ENCODE measurements at places on chromosomes 12 and 14. TPM values are rescaled to one million over a fixed set of nuclear protein-coding genes. Genes with fewer than 3 reads are reported as not detected.

GRCh38 chr12:69533844-69534243 lies 51.4 kb upstream of the CCT2 start:
- no peak for DNase-seq

DNA sequence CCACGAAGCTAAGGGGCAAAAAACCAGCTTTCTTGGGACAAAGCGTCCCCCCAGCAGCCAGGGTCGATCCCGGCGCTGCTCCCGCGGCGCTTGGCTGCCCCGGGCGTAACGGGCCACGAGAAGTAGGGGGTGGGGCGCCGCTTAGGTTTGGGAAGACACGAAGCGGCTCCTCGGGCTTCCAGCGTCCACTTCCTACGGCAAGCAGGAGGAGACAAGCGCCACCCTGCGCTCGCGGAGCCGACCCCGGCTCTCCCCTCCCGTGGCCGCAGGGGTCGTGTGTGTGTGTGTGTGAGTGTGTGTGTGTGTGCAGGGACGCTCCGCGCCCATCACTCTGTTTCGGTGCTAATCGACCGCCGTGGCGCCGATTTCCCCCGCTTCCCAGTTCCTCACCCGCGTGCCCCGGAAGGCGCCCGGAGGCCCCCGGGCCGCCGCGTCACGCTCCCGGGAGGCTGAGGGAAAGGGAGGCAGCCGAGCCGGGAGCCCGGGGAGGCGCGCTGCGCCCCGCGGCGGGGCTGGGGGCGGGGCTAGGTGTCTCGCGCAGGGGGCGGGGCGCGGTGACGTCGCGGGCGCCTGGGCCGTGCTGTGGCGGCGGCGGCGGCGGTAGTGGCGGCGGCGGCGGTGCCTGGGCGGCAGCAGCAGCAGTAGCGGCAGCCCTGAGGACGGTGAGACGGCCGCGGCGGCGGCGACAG lies at the start of gene ERC1:
ERC1 (plus strand) TSS at position 563 of the 689 bp plus-strand sequence. CDS start 36,681 bp downstream, outside the sequence.
- peak; percentile 89 for DNase-seq

GRCh38 chr12:57456145-57456700 lies 1.1 kb downstream of the INHBE start:
- no peak for DNase-seq

- no peak for DNase-seq
Observed at GRCh38 chr12:77648716-77649115, 182.0 kb upstream of the NAV3 start.

- no peak for DNase-seq
Observed at GRCh38 chr14:79443602-79444001, 767.7 kb downstream of the DIO2 start.

GRCh38 chr14:51059032-51059431 lies 35.9 kb downstream of the TRIM9 start:
- no peak for DNase-seq

DNA sequence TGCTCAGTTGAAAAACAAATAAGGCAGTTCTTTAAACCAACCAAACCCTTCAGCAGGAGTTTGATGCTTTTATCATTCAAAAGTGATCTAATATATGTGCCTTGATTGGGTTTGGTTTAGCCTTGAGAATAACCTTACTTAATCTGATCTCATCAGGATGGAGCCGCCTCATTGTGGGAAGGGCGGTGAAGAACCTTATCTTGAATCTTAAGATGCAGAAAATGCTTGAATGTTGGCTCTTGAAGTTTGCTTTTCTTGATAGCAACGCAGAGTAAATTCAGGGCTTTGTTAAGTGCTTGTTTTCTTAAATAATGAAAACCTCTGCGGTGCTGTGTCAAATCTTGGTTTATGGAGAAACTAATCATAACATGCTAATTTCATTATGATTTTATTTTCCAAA lies 138.2 kb downstream of the MON2 start:
- no peak for DNase-seq

DNA sequence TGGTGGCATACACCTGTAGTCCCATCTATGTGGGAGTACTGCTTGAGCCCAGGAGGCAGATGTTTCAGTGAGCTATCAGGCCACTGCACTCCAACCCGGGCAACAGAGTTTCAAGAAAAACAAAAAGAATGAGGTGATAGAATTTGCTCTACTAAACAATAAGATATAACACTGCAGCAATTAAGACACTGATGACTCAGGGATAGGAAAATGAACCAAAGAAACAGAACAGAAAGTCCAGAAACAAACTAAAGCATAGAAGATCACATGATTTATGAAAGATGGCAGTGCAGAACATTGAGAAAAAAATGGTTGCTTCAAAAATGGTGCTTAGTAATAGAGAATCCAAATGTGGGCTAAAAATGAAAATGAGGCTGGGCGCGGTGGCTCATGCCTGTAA lies 65.2 kb upstream of the AP4S1 start:
- DNase-seq = no peak

GRCh38 chr14:71741241-71741640 lies 191.0 kb upstream of the RGS6 start:
- no peak for DNase-seq

DNA sequence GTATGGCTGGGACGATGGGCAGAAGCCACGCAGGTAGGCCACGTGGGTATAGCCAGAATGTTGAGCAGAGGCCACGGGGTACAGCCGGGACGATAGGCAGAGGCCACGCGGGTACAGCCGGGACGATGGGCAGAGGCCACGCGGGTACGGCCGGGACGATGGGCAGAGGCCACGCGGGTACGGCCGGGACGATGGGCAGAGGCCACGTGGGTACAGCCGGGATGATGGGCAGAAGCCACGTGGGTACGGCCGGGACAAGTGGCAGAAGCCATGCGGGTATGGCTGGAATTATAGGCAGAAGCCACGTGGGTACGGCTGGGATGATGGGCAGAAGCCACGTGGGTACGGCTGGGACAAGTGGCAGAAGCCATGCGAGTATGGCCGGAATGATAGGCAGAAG lies 195.0 kb downstream of the TTC7B start:
- no peak for DNase-seq

GRCh38 chr12:47981496-47982260 lies 18.3 kb downstream of the TMEM106C start:
- DNase-seq = no peak

- DNase-seq = no peak
Observed at GRCh38 chr12:116236148-116236731, 41.3 kb downstream of the MED13L start.

DNA sequence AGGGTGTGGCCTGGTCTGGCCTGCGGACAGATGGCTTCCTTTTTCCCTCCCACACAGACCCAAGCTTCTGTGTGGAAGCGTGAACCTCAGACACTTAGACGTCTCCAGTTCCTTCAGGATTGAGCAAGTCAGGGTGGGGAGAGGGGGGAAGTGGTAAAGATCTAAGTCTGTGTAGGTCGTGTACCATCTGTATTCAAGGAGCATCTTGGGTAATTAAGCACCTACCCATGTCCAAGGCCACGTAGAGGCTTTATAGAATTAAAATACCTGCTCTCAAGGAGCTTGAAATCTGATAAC lies 1.7 kb downstream of the AVIL start:
- DNase-seq = no peak

DNA sequence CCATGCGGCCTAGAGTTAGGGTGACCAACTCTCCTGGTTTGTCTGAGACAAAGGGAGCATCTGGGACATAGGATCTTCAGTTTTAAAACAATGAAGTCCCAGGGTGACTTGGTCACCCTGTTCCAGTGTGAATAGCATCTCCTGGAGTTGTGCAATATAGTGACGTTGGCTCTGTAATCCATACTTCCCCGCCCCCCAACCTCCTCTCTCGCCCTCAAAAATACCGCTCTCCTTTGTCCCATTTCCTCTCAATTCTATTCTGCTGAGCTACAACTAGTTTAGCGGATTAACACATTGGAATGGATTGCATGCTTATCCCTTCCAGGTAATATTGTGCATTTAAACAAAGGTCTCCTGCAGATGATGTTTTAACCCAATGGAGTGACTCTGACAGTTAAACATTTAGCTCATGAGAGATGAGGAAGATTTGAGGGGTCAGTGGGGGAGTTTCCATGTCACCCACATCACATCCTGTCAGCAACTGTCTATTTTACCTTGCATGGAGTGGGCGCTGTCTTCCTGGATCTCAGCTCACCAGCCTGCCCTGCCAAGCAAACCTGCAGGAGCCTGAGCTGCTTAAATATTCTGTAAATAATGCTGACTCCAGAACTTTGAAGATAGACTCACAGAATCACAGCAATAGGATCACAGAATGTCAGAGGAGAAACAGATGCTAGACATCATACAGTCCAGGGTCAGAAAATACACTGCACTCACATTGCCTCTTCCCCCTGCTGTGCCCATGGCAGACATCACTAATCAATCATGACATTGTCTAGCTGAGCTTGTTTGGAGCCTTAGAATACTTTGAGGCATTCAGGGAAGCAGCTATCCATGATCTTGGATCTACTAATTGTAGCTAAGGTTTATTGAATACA lies 43.0 kb downstream of the MAP1LC3B2 start:
- DNase-seq = no peak

DNA sequence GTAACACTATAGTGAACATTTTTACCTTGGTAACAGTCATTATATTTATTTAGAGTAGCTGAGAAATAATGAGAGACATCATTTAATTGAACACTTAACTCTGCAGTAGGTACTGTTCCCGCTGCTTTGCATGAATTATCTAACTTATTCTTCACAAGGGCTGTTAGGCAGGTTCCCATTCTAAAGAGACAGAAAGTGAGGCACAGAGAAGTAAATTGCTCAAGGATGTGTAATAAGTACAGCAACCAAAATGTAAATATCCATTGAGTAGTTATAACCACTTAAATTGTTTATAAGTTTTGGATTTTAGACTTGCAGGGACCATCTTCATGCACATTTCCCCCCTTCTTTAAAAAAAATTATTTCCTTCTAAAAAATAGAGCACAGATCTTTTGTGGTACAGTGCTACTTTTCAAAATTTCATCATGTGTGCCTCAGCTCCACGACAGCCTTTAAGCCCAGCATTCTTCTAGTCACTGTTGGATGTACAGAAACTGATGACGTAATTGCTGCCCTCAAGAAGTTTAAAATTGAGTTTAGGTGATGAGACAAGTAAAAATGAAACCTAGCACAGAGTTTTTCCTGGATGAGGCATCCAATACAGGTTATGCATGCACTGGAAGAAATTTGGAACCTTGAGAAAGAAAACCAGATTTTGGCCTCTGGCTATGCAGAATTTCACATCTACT lies 6.0 kb upstream of the MANSC4 start:
- DNase-seq = no peak

- no peak for DNase-seq
Observed at GRCh38 chr12:79769189-79769859, 78.6 kb upstream of the PAWR start.

- no peak for DNase-seq
Observed at GRCh38 chr12:128820723-128821432, 2.9 kb downstream of the SLC15A4 start.

GRCh38 chr12:58765653-58766512 lies 154.4 kb downstream of the LRIG3 start:
- DNase-seq = no peak

DNA sequence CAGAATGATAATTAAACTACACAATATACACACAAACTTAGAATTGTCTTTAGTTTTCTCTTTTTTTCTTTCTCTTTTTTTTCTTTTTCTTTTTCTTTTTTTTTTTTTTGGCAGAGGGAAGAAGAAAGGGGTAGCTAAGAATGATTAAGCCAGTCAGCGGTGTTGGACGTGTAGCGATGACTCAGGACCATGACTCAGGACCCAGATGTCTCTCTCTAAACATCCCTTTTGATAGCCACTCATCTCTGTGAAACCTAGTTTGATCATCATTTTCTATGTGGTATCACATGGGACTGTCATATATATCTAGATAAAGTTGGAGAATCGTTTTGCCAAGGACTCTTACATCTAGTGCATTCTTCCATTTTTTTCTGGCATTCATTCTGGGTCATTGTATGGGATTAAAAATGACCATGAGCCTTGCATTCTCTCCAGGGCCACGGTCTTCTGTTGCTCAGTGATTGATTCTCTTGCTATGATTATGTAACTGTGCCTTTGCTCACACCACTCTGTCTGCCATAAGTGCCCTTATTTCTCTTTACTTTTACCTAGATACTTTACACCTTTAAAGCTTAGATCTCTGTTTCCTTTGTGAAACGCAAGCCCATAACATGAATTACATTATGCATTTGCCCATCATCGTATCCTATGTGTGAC lies 26.6 kb upstream of the NRXN3 start:
- no peak for DNase-seq

- peak; percentile 21 for DNase-seq
Observed at GRCh38 chr14:72443991-72444441, 449.9 kb downstream of the DPF3 start.

DNA sequence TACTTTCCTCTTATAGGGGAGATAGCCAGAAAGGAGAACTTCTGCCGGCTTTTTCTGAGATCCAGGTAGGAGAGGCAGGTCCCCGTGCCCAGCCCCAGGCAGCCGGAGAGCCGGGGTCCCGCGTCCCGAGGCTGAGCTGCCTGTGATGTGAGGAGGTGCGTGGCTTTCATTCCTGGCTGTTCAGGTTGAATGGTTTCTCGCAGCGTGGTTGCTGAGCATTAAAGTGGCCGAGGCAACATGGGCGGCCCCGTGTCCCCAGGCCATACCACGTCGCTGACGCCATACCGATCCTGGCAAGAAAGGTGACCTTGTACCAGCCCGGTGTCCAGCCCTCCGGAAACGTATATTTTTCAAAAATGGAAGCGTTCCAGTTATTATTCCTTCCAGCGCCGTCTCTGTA lies 116.7 kb upstream of the MYL2 start:
- DNase-seq = no peak

Gene EFCAB11
- total RNA-seq = 12.5 TPM

Gene GYS2
- not detected for total RNA-seq

Gene SALL2
- 9.3 TPM for total RNA-seq

Gene RPS6KA5
- 15.7 TPM for total RNA-seq

Gene RBP5
- not detected for total RNA-seq

Gene KLRG1
- 2.7 TPM for total RNA-seq

Gene USP15
- total RNA-seq = 114 TPM

Gene CNTN1
- total RNA-seq = not detected

Gene GALNT6
- total RNA-seq = 2.5 TPM

Gene B3GNT4
- total RNA-seq = 5.5 TPM

Gene GPD1
- 0.46 TPM for total RNA-seq

Gene PRPH
- total RNA-seq = not detected
